Stimulated activated CD4-positive, alpha-beta T cell treated with anti-CD3 and anti-CD28 coated beads, Interleukin-4, amount 100 ng/mL, for 48 hours (primary cell): ENCODE measurements at places on chromosomes 7 and 10.

GRCh38 chr7:28180031-28180363, 598 bp downstream of the JAZF1 start:
- DNase-seq, result no peak

DNA sequence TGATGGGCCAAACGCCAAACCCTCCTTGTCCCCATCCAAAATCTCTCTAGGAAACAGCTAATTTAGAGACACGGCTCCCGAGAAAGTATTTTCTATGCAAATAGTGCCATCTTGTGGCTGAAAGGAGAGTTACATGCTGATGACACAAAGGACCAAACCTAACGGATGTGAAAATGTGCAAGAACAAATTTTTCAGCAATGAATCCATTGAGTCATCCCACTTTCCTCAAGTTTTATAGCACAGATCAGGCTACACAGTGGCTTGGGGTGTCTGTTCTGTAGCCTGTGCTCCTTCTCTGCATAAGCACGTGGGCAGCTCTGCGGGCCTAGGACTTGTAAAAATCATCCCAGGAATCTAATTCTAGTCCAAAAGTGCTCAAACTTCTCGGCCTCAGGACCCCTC, 154.8 kb upstream of the PRR15 start:
- DNase-seq, result peak; percentile 18

DNA sequence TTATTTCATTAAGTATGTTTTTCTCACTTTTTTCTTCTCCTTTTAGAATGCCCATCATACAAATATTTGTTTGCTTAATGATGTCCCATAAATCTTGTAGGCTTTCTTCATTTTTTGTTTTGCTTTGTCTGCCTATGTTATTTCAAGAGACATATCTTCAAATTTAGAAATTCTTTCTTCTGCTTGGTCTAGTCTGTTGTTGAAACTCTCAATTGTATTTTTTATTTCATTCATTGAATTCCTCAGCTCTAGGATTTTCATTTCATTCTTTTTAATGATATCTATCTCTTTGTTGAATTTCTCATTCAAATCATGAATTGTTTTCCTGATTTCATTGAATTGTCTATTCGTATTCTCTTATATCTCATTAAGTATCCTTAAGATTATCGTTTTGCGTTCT, 125.1 kb upstream of the VIPR2 start:
- no peak for DNase-seq

GRCh38 chr10:103854265-103854685, 1.1 kb downstream of the SH3PXD2A start:
- DNase-seq, result no peak

DNA sequence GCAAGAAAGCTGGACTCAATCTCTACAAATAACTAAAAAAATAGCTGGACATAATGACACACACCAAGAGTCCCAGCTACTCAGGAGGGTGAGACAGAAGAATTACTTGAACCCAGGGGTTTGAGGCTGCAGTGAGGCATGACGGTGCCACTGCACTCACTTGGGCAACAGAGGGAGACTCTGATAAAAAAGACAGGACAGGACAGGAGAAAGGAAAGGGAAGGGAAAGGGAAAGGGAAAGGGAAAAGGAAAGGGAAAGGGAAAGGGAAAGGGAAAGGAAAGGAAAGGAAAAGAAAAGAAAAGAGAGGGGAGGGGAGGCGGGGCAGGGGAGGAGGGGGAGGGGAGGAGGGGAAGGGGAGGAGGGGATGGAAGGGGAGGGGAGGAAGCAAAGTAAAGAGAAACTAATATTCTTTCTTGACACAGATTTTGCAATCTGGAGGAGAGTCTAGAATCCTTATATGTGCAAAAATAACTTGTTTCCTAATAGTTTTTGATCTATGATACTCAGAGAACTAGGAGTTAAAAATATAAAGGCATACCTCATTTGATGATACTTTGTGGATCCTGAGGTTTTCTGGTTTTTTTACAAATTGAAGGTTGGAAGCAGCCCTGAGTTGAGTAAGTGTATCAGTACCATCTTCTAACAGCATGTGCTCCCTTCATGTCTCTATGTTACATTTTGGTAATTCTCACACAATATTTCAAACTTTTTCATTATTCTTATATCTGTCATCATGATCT, 8.0 kb downstream of the SAR1A start:
- no peak for DNase-seq

DNA sequence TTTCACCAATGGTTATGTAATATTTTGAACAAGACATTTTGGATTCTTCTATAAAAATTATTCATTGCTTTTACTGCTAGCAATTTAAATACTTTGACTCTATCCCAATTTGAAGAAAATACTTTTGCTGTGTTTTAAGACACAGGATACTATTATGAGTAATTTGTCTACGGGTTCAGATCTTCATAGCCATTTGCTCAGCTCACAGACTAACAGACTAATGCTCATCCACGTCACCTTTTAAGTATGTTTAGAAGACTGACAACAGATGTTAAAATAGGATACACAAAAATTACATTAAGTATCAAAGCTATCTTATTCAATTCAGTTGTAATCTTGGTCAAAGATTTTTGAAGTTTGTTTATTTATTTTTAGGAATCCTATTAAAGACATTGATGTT, 251.3 kb upstream of the CHRM2 start:
- no peak for DNase-seq

DNA sequence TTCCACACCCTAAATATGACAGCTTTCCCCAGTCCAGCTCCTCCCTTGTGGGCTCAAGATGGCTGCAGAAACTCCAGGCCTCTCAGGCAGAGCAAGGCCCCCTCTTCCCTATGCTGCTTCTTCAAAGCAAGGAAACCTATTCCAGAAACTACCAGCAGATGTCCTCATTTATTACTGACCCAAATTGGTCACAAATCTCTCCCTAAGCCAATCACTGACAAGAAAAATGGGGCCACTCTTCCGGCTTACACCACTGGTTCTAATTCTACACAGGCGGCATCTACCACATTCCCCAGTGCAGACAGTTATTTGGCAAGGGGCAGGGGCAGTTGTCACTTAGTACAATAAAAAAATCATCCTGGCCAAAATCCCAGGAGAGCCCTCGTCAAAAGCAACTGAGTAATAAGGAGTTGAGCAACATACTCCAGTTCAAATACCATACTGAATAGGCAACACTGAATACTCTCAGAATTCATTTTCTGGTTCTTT, 150.4 kb downstream of the SFMBT2 start:
- no peak for DNase-seq
